ENCODE measurements at places on chromosomes 11 and 22.

DNA sequence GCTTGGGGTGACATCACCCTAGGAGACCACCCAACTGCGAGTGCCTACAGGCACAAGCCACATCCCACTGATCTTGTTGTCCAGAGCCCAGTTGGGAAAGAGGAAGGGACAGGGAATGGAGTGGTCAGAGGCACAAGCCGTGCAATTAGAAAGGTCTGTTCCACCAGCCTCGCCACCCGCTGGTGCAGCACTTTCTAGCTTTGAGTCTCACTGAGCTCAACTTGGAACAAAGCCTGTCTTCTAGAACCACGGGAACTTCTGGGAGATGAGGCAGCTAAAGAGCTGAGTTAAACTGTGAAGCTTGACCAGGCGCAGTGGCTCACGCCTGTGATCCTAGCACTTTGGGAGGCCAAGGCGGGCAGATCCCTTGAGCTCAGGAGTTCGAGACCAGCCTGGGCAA, 29.3 kb downstream of the TPBGL start:
- no peak for DNase-seq

DNA sequence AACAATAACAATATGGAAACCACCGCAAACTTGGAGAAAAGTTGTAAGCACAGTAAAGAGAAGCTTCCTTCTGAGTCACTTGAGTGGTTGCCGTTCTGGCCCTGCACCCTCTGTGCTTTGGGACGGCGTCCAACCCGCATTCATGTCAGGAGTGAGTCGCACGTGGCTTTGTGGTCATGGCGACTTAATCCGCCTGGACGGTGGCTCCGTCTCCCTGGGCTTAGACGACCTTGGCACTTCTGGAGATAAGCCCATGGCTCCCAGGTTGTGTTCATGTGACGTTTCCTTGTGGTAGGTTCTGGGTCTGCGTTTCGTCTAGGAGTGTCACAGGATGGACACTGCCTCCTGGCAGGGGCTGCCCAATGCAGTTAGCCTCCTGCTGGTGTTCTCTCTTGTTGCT, 40.5 kb downstream of the TPCN2 start:
- DNase-seq, result peak; percentile 40

DNA sequence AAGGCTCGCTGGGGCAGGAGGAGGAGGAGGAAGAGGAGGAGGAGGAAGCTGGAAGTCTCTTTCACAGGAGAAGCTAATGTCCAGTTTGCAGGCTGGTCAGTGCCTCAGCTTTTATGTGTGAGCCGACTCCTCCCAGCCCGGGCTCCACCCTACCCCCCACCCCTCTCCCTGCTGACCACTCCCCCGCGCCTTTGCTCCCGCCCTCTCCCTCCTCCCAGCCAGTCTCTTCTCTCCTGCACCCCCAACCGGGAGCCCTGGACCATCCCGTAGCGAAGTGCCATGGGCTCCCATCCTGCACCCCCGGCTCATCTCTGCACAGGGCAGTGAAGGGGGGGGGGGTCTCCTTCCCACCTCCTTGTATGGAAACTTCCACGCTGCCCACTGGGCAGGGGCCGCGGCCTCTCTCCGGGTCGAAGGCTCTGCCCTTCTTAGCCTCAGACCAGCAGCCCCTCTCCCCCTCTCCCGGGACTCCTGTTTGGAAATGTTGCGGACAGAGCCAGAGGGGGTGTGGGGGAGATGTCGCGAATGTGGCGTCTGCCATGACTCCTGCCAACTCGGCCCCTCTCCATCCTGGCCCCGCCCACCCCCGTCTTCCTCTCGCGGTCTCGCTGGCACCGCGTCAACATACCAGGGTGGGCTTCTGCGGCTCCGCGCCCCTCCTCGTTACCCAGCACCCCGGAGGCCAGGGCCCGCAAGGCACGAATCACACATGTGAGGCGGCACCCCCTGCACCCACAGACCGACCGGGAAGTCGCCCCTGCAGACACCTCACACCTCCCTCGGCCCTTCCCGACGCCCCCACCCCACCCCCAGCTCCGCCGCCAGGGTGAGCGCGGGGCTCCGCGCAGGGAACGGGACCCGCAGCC, 1.8 kb downstream of the IGF2 start:
- DNase-seq, result peak; percentile 19

DNA sequence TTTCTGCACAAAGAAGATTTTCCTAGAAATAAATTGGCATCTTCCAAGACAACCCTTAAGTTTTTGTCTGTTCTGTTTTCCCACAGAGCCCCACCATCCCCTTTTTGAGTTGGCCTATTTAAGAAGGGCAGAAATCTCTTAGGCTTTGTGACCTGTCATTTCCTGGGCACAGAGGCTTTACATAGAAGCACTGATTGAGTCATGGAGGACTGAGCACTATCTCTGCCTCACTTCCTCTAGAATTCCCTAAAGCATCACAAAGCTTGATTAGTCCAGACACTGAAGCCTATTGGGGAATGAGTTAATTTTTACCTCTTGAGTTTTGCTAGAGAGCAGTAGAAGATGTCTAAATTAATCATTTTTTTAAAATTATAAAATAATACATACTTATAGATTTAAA, 25.4 kb downstream of the TRIM44 start:
- no peak for DNase-seq

DNA sequence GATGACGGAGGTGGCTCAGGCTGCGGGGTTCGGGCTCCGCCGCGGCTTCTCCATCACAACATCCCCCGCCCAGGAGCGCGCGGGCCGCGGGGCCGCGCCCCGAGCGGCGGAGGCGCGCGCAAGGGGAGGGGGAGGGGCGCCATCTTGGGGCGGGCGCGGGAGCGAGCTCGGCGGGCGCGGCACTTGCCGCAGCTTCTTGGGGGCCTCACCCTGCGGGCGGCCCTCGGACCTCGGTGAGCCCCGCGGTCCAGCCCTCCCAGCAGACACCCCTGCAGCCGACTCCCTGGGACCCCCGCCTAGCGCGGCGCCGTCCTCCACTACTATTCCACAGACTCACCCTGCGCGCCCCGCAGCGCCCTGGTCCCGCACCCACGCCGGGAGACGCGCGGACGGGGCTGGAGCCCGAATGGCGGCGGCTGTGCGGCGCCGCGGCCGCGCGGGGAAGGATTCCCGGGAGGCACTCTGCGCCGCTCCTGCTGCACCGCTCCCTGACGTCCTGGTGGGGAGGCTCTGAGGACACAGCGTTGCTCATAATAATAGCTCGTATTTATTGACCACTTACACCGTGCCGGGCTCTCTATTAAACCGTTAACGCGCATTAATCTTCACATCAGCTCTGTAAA, at the start of gene APBB1:
TSS of gene APBB1 (minus strand) at position 86 of the 623 bp plus-strand sequence. CDS start 7,747 bp downstream, outside the sequence.
- no peak for DNase-seq

- DNase-seq, result no peak
These were observed 333.4 kb upstream of the MPPED2 start for GRCh38 chr11:30919389-30920152.

DNA sequence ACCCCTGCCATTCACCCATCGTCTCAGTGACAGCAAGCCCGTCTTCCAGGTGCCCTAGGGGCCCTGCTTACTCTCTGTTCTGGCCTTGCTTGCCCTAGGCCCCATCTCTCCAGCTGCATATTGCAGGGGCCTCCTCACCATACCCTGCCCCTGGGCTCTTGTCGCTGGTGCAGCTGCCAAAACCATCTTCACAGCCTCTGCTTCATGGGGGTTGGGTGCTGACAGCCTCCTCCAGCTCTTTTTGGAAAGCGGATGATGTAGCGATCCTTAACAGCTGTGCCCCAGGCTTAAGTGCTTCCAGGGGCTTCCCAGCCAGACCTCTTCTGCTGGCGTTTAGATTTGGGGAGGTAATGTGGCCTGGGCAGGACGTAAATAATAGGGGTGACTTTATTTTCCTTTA, 61.2 kb upstream of the SUSD2 start:
- DNase-seq, result no peak

GRCh38 chr22:49483946-49484345, 343.7 kb downstream of the BRD1 start:
- DNase-seq, result no peak

DNA sequence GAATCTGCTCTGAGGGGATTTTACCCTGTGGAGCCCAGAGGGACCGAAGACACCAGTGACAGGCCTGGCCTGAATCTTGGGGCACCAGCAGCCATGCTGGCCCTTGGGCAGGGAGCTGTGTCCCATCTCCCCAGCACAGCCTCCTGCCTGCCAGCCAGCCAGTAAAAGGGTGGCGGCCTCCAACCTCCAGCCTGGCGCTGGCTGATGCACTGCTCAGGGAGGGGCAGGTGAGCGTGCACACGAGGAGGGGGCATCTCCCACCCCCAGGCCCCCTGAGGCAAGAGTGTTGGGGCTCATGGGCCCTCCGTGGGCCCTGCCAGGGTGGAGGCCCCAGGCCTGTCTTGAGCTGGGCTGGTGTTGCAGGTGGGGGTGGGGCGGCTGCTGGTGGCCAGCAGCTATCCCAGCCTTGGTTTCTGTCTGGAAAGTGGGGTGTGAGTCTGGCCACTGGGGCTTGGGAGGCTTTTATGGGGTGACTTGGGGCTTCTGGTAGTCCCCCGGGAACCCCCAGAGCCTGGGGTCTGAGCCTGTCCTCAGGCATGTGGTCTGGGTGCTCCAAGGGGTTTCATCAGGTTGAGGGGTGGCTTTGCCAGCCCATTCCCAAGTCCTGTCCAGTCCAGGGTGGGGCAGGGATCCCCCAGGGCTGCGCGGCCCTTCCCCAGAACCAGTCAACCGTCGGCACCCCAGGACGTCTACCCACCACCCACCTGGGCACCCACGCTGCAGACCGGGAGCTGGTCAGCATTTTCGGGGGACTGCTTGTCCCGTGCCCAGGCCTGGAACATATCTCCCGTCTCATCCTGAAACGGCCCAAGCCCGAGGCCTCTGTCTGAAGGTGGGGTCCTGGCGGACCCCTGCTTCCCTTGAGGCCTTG, 17.8 kb downstream of the TSPAN4 start:
- no peak for DNase-seq

DNA sequence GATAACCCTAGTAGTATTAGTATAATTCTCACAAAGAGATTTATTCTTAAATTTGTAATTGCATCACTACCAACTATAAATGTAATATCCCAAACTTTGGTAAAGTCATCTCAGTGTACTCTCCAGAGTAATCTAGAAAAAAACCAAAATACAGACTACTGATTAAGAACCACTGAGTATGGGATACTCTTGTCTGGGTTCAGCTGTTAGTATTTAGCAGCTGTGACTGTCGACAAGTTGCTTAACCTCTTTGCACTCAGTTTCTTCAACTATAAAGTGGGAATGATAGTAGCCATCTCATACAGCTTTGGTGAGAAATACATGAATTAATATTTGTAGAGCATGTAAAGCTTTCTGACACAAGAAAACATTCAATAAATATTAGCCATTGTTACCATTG, 35.3 kb downstream of the C11orf65 start:
- DNase-seq, result no peak

DNA sequence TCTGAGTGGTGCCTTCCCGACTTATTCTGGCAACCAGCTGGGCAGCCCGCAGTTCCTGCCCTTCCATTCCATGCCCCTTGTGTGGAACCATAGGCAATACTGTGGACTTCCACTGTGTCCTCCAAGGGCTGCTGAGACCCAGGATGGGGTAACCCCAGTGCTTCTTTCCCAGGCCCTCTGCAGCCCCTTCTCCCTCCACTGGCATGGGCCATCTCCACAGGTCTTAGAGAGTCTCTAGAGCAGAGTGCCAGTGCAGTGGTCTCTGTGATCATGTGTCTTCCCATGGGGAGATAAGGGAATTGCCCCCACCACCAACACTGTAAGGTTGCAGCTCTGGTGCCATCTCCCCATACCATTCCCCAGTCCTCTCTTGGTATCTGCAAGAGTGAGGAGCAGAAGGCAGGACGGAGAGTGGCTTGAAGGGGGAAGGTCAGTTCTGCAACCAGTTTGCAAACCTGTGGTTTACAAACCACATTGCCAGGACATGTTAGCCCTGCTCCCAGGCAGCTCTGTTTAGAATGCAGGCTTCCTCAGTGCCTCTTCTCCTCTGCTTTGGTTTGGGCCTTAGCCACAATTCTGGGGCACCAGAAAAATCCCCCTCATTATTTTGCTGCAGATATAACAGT, 20.9 kb upstream of the DRD2 start:
- no peak for DNase-seq

- no peak for DNase-seq
These were observed 43.9 kb upstream of the PPARA start for GRCh38 chr22:46106279-46107022.

GRCh38 chr11:20116825-20117224, 43.5 kb downstream of the DBX1 start:
- DNase-seq, result no peak

GRCh38 chr11:68282141-68282860, 10.5 kb upstream of the C11orf24 start:
- peak; percentile 39 for DNase-seq

DNA sequence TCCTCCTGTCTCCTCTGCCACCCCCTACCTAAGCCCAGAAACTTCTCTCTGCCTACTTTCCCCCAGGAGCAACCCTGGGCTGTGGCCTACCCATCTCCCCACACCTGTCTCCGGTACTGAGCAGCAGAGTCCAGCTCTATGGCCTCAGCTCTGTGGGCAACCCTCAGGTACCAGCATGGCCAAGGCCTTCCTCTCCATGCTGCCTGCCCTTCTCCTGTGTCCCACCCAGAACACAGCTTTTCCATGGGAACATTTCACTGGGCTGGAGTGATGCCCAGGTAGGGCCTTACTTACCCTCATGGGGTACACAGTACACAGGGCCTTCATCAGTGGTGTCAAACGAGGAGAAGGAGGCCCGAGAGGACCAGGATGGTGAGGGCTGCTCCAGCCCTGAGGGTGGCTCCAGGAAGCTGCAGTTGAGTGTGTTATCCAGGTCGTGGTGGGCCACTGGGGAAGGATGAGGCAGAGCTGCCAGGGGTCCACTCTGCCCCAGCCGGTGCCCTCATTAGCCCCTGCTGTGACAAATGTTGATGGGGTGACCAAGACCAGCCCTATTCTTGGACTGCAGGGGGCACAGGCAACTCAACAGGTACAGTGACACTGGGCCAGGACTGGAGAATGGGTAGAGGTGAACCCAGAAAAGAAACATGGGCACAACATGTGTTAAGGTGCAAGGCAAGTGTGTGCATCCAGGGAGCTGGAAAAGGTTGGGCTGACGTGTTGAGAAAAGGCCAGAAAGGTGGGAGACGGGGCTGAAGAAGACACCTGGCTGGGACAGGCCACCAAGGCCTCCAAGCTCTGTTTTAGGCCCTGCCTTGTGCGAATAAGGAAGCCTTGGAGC, 10.3 kb downstream of the SCARF2 start:
- DNase-seq, result no peak

DNA sequence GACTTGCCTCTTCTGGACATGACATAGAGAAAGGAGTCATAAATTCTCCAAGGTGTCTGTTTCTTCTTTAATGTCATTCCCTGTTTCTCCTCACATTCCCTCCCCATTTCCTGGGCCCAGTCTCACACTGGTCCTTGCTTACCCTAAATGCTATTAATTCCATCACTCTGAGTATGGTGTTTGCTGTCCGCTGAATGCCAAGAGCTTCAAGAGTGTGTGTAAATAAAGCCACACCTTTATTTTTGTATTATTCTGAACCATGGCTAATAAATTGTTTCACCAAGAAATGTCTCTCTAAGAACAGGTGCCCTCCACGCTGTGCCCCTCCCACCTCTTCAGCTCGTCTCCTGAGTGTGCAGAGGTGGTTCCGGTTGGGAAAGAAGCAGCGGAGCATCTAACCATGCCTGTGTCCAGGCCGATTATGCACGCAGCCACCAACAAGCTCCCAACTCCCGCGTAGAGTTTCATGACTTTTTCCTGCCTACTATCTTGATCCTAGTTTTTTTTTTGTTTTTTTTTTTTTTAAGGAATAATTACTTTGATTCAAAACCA, 8.6 kb downstream of the TMEM121B start:
- no peak for DNase-seq
